ENCODE measurements at places on chromosomes 4 and X.

- no peak for DNase-seq
Observed at GRCh38 chrX:13265111-13265510, 54.7 kb downstream of the ATXN3L start.

DNA sequence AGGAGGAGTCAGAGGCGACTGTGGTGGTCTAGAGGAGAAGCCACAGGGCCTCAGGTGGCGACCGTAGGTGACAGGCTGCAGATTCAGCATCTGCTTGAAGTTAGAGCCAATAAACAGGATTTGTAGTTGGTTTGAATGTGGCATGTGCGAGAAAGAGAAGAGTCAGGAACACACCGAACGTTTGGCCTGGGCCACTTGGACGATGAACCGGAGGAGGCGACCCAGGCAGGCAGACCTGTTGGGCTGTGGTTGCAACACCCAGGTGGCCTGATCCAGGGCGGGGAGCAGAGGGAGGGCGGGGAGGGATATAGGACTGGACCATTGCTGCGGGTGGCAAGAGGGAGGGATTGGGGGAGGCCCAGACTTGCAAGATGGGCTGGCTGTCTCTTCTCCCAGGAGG lies 10.0 kb upstream of the PSAPL1 start:
- DNase-seq = no peak

DNA sequence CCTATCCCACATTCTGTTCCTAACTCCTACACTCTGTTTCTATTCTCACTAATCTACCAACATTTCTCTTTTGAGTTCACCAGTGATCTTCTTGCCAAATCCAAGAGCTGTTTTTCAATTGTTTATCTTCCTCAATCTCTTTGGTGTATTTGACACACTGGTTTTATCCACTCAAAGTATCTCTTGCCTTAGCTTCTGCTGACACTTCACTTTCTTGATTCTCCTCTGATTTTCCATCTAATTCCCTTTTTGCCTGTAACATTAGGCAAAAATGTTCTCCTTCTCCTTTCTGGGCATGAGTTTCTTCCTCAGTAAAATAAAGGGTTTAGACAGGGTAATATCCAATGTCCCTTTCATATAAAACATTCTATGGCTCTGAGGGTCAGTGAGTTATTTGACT lies 26.2 kb downstream of the GRIA3 start:
- DNase-seq = no peak

DNA sequence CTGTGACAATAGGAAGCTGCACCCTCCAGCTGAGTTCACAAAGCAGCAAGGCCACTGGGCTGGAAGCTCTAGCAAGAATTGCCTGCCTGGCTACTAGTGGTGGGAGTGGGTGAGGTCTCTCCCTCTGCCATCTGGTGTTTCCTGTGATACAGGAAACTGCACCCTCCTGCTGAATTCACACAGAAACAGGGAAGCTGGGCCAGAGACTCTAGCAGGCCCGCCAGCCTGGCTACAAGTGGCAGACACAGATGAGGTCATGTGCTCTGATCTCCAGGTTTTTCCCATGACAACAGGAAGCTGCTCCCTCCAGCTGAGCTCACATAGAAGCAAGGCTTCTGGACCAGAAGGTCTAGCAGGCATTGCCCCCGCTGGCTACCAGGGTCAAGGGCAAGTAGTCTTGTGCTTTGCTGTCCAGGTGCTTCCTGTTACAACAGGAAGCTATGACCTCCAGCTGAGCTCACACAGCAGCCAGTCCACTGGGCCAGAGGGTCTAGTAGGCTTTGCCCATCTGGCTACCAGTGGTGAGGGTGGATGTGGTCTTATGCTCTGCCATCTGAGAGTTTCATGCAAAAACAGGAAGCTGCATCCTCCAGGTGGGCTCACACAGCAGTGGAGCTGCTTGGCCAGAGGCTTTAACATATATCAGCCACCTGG lies 41.5 kb upstream of the ZXDA start:
- DNase-seq = no peak

GRCh38 chr4:138055890-138056289 lies 186.3 kb downstream of the SLC7A11 start:
- no peak for DNase-seq

Measured in stimulated activated CD8-positive, alpha-beta memory T cell treated with anti-CD3 and anti-CD28 coated beads, Interleukin-4, amount 100 ng/mL, for 48 hours (primary cell).